CD14-positive monocyte (primary cell): ENCODE measurements at places on chromosomes 1 and 21.

- no peaks in the 10 kb centered on the region for H3K36me3 ChIP-seq
- no peak for DNase-seq
- H3K27me3 ChIP-seq = no peaks in the 10 kb centered on the region
- H3K4me3 ChIP-seq = no peak overlapping the region
- no peaks in the 10 kb centered on the region for H3K4me1 ChIP-seq
Measured at GRCh38 chr1:232196042-232196441, 433.9 kb downstream of the SIPA1L2 start.

DNA sequence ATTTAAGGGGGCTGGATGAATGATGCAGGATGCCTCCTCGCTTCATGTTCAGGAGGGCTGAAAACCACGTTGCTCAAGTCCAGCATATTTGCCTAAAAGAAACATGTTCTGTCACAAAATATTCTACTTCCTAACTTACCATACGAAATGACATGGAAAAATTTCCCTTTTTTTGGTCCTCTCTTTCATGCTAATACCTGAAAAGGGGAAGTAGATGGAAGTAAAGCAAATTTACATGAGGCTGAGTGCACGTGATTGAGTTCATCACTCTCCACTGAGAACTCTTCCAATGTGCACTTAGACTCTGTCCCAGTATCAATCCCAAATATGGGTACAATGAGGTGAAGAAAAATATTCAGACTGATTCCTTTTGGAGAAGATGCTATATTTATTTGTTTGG, 23.0 kb downstream of the XCL2 start:
- peak; percentile 74 for DNase-seq
- H3K27ac ChIP-seq = no peak overlapping the region
- peaks cover 51% of the 10 kb centered on the region for H3K4me1 ChIP-seq
- no peaks in the 10 kb centered on the region for H3K27me3 ChIP-seq
- H3K36me3 ChIP-seq = no peaks in the 10 kb centered on the region

- H3K36me3 ChIP-seq = no peaks in the 10 kb centered on the region
- H3K27ac ChIP-seq = no peak overlapping the region
- H3K4me1 ChIP-seq = no peaks in the 10 kb centered on the region
Measured at GRCh38 chr1:164325786-164326185, 233.2 kb upstream of the PBX1 start.

- no peak overlapping the region for H3K27ac ChIP-seq
- no peak for DNase-seq
- no peaks in the 10 kb centered on the region for H3K4me1 ChIP-seq
- H3K36me3 ChIP-seq = no peaks in the 10 kb centered on the region
- H3K27me3 ChIP-seq = no peaks in the 10 kb centered on the region
- H3K4me3 ChIP-seq = no peak overlapping the region
Measured at GRCh38 chr1:162302306-162303003, 74.2 kb downstream of the SPATA46 start.

DNA sequence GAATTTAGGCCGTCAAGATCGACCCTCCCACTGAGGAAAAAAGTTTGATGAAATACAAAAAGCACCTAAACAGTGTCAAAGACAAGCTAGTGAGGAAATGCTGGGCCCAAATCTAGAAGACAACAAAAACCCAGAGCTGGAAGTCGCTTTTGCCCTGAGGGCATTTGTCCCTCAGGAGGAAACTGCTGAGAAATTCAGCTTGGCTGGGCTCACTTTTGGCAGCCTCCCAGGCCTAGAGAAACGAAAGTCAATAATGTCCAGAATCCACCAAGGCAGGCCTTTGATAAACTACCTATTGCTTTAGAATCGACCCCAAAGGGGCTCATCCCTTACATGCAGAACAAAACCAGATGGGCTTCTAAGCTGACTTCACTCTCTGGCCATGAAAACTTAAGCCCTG, 38.9 kb downstream of the SYT2 start:
- H3K27me3 ChIP-seq = peaks cover 42% of the 10 kb centered on the region
- H3K36me3 ChIP-seq = no peaks in the 10 kb centered on the region
- no peak overlapping the region for H3K4me3 ChIP-seq
- no peaks in the 10 kb centered on the region for H3K4me1 ChIP-seq
- no peak for DNase-seq
- no peak overlapping the region for H3K27ac ChIP-seq
